Mucosa of descending colon (tissue), 3 donors: ENCODE measurements at places on chromosomes 11 and 22.

- no peak for DNase-seq
Measured at GRCh38 chr11:113372309-113372708, 15.3 kb upstream of the ANKK1 start.

GRCh38 chr22:24289741-24290163 is 19.1 kb downstream of the SPECC1L start:
- no peak for DNase-seq

DNA sequence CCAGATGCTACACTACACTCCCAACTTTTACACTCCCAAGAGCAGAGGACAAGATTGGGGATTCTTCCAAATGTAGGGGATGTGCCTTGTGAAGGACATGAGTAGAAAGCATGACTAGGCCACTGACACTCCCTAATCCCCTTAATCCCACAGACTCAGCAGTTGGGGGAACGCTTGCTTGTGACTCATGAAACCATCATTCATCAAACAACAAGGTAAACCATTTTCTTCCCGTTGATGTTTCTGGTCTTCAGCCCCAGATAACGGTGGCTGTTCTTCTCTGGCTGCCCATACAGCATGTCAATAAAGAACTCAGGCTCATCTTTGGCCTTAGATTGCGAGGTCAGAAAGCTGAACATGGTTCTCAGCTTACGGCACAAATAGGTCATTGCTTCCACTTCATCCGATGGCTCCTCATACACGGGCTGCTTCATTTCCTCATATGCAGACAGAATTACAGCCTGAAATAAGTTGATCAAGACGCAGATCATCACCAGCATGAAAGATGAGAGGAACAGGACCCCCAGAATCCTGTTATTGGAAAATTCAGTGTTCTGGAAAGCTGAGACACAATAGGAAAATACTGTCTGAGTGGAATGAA is 6.4 kb upstream of the CDPF1 start:
- no peak for DNase-seq

DNA sequence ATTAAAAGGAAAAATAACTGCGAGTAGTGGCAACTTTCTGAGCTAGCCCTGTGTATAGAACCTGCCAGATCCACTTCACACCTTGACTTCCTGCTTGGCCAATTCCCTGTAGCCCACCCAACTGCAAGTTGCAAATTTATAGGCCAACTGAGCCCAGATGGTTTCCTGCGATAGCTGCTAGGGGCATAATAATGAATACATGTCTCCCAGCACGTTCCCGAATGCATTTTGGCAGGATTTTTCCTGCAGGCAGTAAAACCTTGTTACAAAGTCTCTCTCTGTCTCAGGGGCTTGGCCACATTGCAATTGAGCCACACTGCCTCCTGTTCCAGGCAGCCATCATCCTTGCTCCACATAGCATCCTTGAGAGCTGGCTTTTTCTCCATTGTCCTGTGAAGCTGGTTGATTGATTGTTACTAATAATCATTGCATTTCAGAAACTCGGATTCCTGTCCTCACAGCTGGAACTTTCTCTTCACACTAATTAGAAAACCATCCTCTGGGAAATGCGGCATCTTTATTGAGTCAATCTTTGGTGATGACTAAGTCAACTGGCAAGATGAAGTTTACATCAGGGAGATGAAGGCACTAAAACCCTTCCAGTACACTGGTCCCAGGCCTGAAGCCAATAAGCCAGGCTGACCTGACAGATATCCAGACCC is 18.6 kb upstream of the LMO2 start:
- no peak for DNase-seq

DNA sequence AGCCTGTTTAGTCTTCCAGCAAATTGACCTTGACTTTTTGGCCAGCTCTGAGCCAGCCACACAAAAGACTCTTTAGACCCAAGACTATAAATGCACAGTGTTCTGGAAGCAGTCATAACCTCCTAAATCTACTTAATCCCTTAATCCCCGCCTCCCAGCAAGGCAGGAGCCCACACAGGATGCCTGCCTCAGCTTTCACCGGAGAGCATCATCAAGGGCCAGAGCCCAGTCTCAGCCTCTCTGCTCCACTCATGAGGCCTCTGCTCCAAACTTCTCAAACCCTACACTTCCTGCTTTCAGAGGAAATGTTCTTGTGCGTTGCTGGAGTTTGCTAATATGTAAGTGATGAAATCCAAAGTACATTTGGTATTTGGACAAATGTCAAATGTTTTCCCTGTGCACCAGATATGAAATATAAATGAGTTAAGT is 57.9 kb upstream of the FSHB start:
- no peak for DNase-seq
